ENCODE measurements at places on chromosomes 1 and 21.
A peak's percentile ranks its signal among the peaks of the same experiment; 100 is the strongest.

DNA sequence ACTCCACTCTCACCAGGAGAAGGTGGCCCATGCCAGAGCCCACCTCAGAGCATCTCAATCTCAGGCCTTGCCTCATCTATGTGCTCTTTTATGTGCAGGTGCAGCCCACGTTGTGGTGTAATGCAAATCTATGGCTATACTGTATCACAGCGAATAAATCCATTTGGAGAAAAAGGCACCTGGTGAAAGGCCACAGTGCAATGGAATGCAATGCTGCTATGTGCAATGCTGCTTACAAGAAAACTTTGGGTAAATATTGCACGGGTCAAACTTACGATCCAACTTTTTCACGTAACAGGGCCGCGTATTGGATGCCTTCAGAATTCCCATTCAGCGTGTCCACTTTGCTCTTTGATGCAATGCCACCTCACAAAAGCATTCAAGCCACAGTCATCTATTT, 13.5 kb downstream of the ZBTB18 start:
- DNase-seq: no peak

GRCh38 chr1:151067185-151067584, 3.4 kb upstream of the GABPB2 start:
- DNase-seq: no peak

- no peak for DNase-seq
These were observed 41.8 kb downstream of the TRPM2 start for GRCh38 chr21:44395260-44395659.

- DNase-seq: no peak
These were observed 33.7 kb downstream of the PLPP3 start for GRCh38 chr1:56545711-56546110.

DNA sequence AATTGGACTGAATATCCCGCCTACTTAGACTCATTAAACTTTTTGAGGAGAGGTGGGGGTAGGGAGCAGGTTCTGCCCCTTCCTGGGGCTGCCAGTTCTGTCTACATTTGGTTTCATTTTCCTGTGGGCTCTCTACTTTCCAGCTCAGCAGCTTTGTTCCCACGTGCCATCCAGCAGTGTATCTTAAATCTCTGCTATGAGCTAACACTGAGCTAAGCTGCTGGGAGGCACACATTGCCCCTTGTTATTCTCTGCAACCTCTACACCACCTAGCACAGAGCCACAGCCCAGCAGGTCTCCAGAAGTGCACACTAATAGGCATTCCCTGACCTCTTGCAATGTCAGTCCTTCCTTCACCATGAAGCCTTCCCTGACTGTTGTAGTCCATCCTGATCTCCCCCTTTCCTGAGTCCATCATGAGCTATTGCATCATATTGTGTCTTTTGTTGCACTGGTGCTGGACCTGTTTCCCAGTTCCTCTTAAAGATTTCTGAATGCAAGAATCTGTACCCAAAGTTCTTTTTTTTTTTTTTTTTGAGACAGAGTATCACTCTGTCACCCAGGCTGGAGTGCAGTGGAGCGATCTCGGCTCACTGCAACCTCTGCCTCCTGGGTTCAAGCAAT, 28.7 kb upstream of the NRDC start:
- DNase-seq: no peak

- DNase-seq: no peak
These were observed 177.0 kb downstream of the CLIC6 start for GRCh38 chr21:34845521-34846451.

- DNase-seq: no peak
These were observed 37.4 kb downstream of the PRDM2 start for GRCh38 chr1:13737398-13737797.

DNA sequence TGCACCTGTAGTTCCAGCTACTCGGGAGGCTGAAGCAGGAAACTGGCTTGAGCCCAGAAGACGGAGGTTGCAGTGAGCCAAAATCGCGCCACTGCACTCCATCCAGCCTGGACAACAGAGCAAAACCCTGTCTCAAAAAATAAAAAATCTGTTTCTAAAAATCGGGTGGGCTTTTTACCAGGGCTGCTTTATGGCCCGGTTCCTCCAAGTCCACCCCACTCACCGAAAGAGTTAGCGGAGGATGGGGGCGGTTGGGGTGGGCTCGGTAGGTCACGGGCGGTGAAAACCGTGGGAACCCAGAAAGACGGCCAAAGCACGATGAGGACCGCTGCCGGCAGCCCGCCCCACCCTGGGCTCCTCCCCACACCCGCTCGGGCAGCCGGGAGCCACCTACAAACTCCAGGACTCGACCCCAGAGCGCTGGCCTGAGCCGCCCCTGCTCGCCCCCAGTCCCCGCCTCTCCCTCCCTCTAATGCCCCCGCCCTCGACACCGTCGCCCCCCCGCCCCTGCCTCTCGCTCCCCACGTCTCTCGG, 846 bp upstream of the PER3 start:
- no peak for DNase-seq

GRCh38 chr1:154802982-154803920, 66.8 kb downstream of the KCNN3 start:
- DNase-seq: no peak

DNA sequence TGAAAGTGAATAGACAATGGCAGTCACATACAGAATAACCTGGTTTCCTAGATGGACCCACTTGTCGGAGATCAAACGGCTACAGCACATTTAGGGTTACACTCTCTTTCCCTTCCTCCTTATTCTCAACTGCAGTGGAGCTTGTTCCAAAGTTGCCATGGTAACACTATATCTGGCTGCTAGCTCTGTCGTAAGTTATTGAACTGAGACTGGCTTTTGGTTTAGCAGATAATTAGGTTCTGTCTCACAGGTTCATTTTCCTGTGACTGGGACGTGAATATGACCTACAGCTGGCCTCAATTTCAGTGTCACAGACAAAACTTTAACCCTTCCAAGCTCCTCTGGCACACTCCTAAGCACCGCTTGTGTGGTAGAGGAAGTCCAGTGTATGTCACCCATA, 875.8 kb downstream of the USP25 start:
- no peak for DNase-seq

DNA sequence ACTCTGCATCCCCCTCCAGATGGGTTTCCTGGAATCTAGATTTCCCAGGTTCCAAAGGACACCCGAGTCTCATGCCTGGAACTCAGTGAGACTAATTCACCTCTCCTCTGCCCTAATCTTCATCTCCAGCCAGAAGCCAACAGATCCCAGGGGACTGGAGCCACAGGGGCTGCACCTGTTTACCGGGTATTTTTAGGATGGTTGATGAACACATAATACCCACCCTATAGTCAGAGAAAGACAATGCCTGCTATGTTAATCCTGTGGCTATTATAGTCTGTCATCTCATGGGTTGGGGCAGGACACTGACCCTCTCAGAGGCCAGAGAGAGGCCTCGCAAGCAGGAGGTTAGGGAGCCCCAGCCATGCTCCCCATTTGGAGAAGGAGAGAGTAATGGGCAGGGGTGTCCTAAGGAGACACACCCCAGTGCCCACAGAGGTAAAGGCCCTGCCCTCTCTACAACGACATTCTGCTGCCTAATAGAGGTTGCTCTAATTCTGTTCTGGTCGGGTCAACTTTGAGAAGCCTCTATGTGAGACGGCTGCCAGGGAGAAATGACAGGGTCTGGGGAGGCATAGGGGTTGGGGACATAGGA, 1.0 kb upstream of the TNNI1 start:
- DNase-seq: no peak

GRCh38 chr1:239128541-239128940, 257.8 kb upstream of the CHRM3 start:
- no peak for DNase-seq

- DNase-seq: no peak
These were observed 597.8 kb downstream of the KIF26B start for GRCh38 chr1:245752561-245752960.

GRCh38 chr1:39196244-39197215, 8.0 kb upstream of the MACF1 start:
- DNase-seq: peak; percentile 69

DNA sequence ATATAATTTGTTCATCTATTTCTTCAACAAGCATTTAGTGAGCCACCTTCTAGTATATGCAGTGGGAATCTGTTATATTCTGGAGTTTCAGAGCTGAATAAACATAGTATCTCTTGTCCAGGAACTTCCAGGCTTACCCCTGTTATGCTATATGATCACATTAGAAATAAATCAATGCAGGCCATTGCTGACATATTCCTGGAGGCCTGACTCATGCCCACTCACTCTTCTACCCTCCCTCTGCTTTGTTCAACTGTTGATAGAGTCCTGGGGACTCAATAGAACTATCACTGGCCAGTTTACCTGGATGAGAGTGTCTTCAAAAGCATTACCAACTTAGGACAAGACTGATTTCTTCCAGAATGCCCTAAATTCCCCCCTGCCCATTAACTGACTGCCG, 29.3 kb upstream of the SRSF10 start:
- DNase-seq: no peak

DNA sequence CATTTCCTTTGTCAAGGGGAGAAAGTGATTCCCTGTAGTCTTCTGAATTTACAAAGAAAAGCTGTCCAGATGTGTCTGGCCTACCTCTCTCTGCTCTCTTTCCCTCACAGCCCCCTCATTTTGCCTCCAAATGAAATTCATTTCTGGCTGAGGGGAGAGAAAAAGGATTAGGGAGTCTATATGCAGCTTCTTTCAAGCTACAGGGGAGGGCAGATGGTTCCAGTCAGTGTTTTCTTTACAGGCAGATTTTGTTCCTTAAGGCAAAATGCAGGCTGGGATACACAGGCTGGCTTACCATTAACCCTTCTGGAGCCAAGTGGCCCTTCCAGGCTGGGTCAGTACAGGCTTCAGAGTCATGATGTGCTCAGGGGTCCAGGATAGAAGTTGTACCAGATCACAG, 198.1 kb upstream of the USP24 start:
- DNase-seq: no peak

- no peak for DNase-seq
These were observed 472.2 kb downstream of the MATN1 start for GRCh38 chr1:30250984-30251850.

- no peak for DNase-seq
These were observed 48.6 kb downstream of the CHD5 start for GRCh38 chr1:6131561-6131960.

DNA sequence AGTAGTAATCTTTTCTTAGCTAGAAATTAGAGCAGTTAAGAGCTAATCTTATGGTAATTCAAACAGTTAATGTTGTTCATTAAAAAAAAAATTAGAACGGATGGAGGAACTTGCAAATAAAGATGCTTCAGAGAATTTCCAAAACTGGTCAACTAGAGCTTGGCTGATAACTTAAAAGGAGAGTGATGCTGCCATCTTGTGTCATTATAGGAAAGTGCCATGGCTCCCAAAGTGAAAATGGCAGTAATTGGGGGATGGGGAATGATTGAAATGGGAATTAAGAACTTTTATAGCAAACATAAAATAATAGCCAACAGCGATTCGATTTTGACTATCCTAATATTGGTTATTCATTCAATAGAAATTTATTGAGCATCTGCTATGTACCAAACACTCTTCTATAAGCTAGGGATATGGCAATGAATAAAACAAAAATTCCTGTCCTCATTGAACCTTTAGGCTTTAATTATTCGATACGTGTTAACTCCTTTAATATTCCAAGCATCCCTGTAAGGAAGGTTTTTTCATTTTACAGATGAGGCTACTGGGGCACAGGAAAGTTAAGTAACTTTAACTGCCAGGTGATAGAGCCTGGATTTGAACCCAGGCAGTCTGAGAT, 5.7 kb upstream of the PLPP3 start:
- DNase-seq: no peak

- no peak for DNase-seq
These were observed 35.2 kb downstream of the SLC37A1 start for GRCh38 chr21:42548687-42549406.

GRCh38 chr1:7366955-7367665, 404.0 kb upstream of the VAMP3 start:
- no peak for DNase-seq

GRCh38 chr21:28749536-28749935, 243.1 kb downstream of the LTN1 start:
- DNase-seq: no peak

GRCh38 chr1:200432586-200432985, 22.8 kb upstream of the ZNF281 start:
- no peak for DNase-seq
